Panc1 (cell line): ENCODE measurements at places on chromosomes 12 and 14. TPM values are rescaled to one million over a fixed set of nuclear protein-coding genes. Genes with fewer than 3 reads are reported as not detected.

- peaks cover 8% of the 10 kb centered on the region for H3K4me1 ChIP-seq
- no peaks in the 10 kb centered on the region for H3K27me3 ChIP-seq
- no peak overlapping the region for H3K27ac ChIP-seq
These were observed 55.5 kb downstream of the FAM222A start for GRCh38 chr12:109768901-109769670.

OR6J1 gene
- not detected for total RNA-seq

- no peak for DNase-seq
- H3K36me3 ChIP-seq: no peaks in the 10 kb centered on the region; the same call in 1 of the 2 replicates
- H3K4me3 ChIP-seq: peak within 1 kb of the TSS; percentile 92
- H3K27ac ChIP-seq: peak within 1 kb of the TSS; percentile 87
- H3K4me1 ChIP-seq: peaks cover 28% of the 10 kb centered on the region
These were observed at the start of gene ELK3 for GRCh38 chr12:96193725-96194575. Gene ELK3 (plus strand): TSS chr12:96194375.

DNA sequence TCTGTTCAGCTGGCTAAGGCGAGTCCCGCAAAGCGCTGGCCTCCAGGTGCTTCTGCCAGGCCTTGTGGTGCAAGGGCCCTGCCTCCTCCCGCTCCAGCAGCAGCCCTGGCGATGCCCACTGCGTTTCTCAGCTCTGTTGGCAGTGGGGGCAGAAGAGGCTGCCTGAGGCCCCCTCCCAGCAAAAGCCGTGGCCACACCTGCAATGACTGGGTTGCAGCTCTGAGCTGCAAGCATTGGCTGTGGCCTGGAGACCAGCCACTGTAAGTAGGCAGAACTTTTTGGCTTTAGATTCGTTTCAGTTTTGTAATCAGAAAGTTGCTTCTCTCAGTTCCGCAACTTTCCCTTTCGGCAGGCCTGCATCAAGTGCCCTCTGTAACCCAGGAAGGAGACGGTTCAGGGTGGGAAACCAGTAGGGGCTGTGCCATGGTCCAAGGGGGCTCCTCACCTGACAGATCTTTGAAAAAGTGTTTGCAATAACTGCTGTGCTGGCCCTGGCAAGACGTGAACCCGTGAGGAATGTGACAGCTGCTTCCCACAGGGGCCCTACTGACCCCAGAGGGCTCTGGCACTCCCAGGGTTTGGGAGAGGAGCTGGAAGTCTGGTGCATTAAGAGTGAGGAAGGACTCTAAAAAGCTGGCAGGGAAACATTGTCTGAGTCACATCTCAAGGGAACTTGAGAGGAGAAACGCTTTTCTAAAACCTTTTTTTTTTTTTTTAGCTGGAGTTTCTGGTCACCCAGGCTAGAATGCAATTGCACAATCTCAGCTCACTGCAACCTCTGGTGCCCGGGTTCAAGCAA is 54.5 kb upstream of the MAX start:
- no peak overlapping the region for H3K27ac ChIP-seq
- no peak overlapping the region for H3K4me3 ChIP-seq
- no peaks in the 10 kb centered on the region for H3K27me3 ChIP-seq
- no peak for DNase-seq

C12orf54 gene
- total RNA-seq: not detected

GRCh38 chr12:40435951-40436350 is 211.2 kb downstream of the LRRK2 start:
- no peaks in the 10 kb centered on the region for H3K27me3 ChIP-seq
- no peak overlapping the region for H3K27ac ChIP-seq
- DNase-seq: no peak

DNA sequence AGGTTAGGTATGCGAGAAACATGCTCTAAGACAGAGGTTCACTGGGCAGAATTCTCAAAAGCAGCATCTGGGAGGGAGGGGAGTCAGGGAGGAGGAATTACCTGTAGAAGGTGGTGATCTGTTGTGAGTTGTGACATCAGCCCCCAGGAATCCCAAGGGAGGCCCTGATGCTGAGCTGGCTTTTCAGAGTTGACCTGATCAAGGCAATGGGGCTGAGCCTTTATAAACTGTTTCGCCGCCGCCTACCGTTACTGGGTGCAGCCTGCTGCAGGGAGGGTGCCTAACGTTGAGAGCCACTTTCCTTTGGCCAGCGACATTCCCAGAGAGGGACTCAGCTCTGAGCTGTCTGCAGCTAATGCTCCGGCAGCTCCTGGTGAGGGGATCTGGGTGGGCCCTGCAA is 257.9 kb upstream of the TMEM132C start:
- H3K4me3 ChIP-seq: no peak overlapping the region
- no peaks in the 10 kb centered on the region for H3K36me3 ChIP-seq
- no peak for DNase-seq
- H3K4me1 ChIP-seq: no peaks in the 10 kb centered on the region
- H3K27me3 ChIP-seq: no peaks in the 10 kb centered on the region; the same call in 1 of the 2 replicates

DNA sequence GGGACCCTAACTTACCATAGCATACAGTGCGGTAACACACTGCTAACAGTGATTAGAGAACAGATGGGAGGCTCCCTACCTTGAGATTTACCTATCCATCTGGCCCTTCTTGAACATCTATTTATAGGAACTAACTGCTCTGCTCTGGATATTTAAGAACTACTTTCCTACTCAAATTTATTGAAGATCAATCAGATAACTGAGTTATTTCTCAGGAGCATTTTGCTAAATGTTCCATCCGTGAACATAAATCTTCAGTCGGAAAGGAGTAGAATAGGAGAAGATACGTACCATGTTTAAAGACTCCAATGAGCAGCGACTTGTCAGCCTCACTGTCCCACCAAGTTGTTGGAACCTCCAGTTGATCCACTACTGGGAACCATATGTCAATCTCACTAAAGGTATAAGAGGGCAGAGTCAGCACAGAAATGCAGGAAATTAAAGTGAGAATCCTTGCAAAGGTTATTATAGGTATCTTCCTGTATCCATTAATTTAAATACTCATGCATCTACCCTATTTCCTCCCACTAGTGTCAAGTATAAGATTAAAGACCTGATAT is 15.6 kb upstream of the SUPT16H start:
- H3K27ac ChIP-seq: no peak overlapping the region
- H3K27me3 ChIP-seq: no peaks in the 10 kb centered on the region

- no peak for DNase-seq
- H3K27ac ChIP-seq: no peak overlapping the region
- H3K4me3 ChIP-seq: no peak overlapping the region
- H3K36me3 ChIP-seq: no peaks in the 10 kb centered on the region
These were observed 7.1 kb upstream of the OAS2 start for GRCh38 chr12:112971248-112971647.

- no peaks in the 10 kb centered on the region for H3K36me3 ChIP-seq
- H3K4me3 ChIP-seq: no peak overlapping the region
- H3K27ac ChIP-seq: peak overlapping the region; percentile 41; the same call in 1 of the 2 replicates
- no peaks in the 10 kb centered on the region; the same call in 1 of the 2 replicates for H3K27me3 ChIP-seq
- DNase-seq: no peak
These were observed 51.4 kb downstream of the FGD4 start for GRCh38 chr12:32450768-32451167.

DNA sequence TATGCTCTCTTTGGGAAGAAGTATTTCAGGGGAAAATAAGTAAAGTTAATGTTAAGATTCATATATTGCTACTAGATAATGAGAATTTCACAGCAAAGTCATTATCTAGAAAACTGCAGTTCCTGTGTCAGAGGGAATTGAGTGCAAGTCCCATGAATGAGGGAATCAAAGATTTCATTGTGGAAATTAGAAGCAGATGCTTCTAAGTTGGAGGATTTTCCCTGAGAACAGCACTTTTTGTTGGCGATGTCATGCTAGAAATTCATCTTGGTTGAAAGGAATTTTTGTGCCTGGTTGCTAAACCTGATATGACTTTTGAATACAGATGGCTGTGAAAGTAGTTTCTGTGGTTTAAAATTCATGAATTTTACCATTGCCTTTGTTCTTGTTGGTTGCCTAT is 25.6 kb downstream of the FRMD6 start:
- no peak overlapping the region for H3K27ac ChIP-seq
- no peak for DNase-seq
- H3K4me3 ChIP-seq: no peak overlapping the region
- no peaks in the 10 kb centered on the region for H3K27me3 ChIP-seq

- H3K27ac ChIP-seq: no peak overlapping the region
- H3K27me3 ChIP-seq: no peaks in the 10 kb centered on the region
- H3K36me3 ChIP-seq: no peaks in the 10 kb centered on the region
- no peaks in the 10 kb centered on the region for H3K4me1 ChIP-seq
- no peak for DNase-seq
These were observed 1.0 kb upstream of the LMO3 start for GRCh38 chr12:16606991-16607390.

DNA sequence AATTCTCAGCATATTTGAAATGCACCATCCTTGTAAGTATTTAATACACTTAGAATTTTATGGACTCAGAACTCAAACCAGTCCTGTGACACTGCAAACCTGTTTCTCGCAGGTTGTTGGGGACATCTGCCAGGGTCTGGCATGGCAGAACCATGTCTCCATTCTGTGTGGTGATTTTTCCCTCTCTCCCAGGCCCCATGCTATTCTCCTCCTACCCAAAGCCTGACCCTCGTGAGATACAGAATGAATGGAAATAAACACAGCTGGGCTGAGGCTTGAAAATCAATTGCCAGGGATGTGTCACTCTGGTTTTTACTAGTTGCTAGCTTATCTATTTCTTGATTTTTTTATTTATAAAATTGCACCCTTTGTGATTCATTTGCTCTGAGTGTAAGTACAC is 19.8 kb downstream of the TPH2 start:
- H3K27me3 ChIP-seq: no peaks in the 10 kb centered on the region; the same call in 1 of the 2 replicates
- no peaks in the 10 kb centered on the region for H3K36me3 ChIP-seq
- no peak overlapping the region for H3K27ac ChIP-seq
- no peak overlapping the region for H3K4me3 ChIP-seq

CMTM5 gene
- not detected for total RNA-seq

GRCh38 chr14:102799684-102800562 is 22.7 kb downstream of the TRAF3 start:
- no peak for DNase-seq
- H3K4me3 ChIP-seq: no peak overlapping the region
- no peaks in the 10 kb centered on the region for H3K36me3 ChIP-seq
- H3K4me1 ChIP-seq: 0 out of 2 replicates have a peak, but pooled peaks cover 2% of the 10 kb centered on the region

GRCh38 chr14:53286301-53286700 is 133.2 kb upstream of the DDHD1 start:
- no peak for DNase-seq
- H3K27ac ChIP-seq: no peak overlapping the region
- H3K27me3 ChIP-seq: no peaks in the 10 kb centered on the region
- H3K36me3 ChIP-seq: no peaks in the 10 kb centered on the region
- H3K4me1 ChIP-seq: no peaks in the 10 kb centered on the region

DNA sequence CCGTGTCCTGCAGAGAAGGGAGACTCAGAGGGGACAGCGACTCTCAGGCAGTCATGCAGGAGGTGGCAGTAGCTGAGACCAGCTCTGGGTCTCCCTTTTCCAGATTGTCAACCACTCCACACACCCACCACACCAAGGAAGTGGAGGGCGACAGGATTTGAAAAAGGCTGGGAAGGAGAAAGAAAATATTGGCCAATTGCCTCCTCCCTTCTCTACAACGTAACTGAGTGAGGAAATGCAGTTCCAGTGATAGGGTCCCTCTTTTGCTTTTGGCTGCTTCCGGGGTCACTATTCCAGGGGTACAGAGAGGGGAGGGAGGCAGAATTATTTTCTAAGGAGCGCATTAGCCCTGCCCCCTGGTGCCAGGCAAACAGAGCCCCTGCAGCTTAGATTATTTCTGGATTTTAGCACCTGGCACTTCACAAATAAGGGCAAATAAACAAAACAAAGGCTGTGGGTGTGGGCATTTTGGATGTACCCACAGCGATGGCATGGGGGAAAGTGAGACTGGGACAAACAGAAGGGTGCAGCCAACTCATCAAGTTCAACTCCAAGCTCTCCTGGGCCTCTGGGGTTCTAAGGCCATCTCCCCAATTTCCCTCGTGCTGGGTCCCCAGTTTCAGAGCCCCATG is 20.4 kb downstream of the ASB2 start:
- H3K4me3 ChIP-seq: no peak overlapping the region
- no peak overlapping the region for H3K27ac ChIP-seq
- peaks cover 39% of the 10 kb centered on the region for H3K4me1 ChIP-seq
- H3K36me3 ChIP-seq: no peaks in the 10 kb centered on the region

- no peaks in the 10 kb centered on the region for H3K27me3 ChIP-seq
- H3K4me1 ChIP-seq: no peaks in the 10 kb centered on the region
- no peak overlapping the region for H3K4me3 ChIP-seq
- DNase-seq: no peak
These were observed 191.6 kb upstream of the NUDT4 start for GRCh38 chr12:93186131-93186530.

MGST1 gene
- total RNA-seq: 8.8 TPM

GRCh38 chr12:93683410-93683809 is 6.2 kb downstream of the CRADD start:
- DNase-seq: no peak
- no peaks in the 10 kb centered on the region for H3K27me3 ChIP-seq
- H3K27ac ChIP-seq: peak overlapping the region; percentile 63
- H3K4me1 ChIP-seq: peaks cover 15% of the 10 kb centered on the region; the same call in 1 of the 2 replicates
- H3K36me3 ChIP-seq: no peaks in the 10 kb centered on the region
- no peak overlapping the region for H3K4me3 ChIP-seq

DIO3 gene
- total RNA-seq: 4.4 TPM

DNA sequence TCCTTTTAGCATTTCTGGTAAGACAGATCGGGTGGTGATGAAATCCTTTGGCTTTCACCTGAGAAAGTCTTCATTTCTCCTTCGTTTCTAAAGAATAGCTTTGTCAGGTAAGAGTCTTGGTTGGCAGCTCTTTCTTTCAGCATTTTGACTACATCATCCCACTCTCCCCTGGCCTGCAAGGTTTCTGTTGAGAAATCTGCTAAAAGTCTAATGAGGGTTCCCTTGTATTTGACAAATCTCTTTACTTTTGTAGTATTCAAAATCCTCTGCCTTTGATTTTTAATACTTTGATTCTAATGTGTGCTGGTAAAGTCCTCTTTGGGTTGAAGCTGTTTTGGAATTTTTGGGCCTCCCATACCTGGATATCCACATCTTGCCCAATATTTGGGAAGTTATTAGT is 120.2 kb downstream of the PAX9 start:
- no peaks in the 10 kb centered on the region for H3K36me3 ChIP-seq
- H3K27me3 ChIP-seq: no peaks in the 10 kb centered on the region
- H3K27ac ChIP-seq: no peak overlapping the region
- no peak for DNase-seq
- no peaks in the 10 kb centered on the region for H3K4me1 ChIP-seq

DNA sequence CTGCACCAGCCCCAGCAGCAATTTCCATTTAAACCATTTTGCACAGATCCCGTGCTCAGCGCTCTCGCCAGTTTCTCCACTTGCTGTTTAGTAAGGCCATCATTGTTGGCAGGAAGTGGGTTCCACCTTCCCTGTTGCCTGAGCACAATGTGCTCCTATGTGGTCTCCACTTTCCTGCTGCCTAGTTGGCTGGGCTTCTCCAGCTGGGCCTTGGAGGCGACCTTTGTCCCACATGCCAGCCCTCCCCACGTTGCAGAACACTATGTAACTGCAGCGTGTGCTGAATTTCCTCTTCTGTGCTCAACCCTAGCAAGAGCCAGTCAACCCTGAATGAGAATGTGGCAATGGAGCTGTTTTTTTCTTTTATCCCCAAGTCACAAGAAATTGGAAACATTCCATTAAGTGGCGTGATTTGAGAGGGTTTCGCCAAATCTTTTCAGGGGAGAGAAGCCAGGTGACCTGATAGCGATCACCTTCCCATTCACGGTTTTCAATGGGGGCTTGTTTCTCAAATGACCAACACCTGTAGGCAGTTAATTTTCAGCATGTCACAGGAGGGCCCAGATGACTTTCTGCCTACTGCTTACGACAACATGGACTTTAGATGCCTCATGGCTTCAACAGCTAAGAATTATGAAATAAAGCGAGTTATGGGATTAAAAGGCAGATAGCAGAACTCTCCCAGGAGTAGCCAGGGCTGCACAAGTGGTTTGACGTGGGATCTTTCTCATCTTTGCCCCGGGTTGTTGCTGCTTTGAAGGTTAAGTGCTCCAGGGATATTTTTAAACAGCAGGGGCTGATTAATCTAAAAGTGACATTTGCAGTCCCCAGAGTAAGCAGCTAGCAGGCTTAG is at the start of gene ACACB:
Gene ACACB, plus strand, starts transcription at position 830 of the 853 bp plus-strand sequence. CDS start 22,819 bp downstream, outside the sequence.
- no peak for DNase-seq
- H3K4me3 ChIP-seq: no peak within 1 kb of the TSS
- no peak within 1 kb of the TSS for H3K27ac ChIP-seq
- H3K36me3 ChIP-seq: no peaks in the 10 kb centered on the region
- peaks cover 10% of the 10 kb centered on the region; the same call in 1 of the 2 replicates for H3K4me1 ChIP-seq
